ENCODE measurements at places on chromosomes 4 and X. TPM values are rescaled to one million over a fixed set of nuclear protein-coding genes. Genes with fewer than 3 reads are reported as not detected.

Gene HHIP
- 0.34 TPM for total RNA-seq

Gene TMPRSS11D
- total RNA-seq, result 0.72 TPM

Gene HPGDS
- total RNA-seq, result 2.3 TPM

Gene NLGN4X
- 1.5 TPM for total RNA-seq

Gene KCTD8
- 0.34 TPM for total RNA-seq

Gene PRRG3
- 0.97 TPM for total RNA-seq

Gene PNCK
- total RNA-seq, result 1.5 TPM

Gene IL9R
- 0.38 TPM for total RNA-seq

Gene ANXA3
- total RNA-seq, result 20.4 TPM

Gene MAGIX
- total RNA-seq, result 10.0 TPM

Gene FGFBP2
- total RNA-seq, result 3.9 TPM

Gene MEPE
- total RNA-seq, result not detected

Gene BMPR1B
- total RNA-seq, result 0.48 TPM

Gene RAB40AL
- total RNA-seq, result 0.64 TPM

Gene ATP1B4
- not detected for total RNA-seq

Gene MAGEA4
- not detected for total RNA-seq

Gene XPNPEP2
- 6.1 TPM for total RNA-seq

Gene PNMA5
- not detected for total RNA-seq

Gene JCHAIN
- not detected for total RNA-seq

Gene DHRSX
- 19.5 TPM for total RNA-seq

Gene TMEM47
- 7.8 TPM for total RNA-seq

Gene RAI2
- 4.4 TPM for total RNA-seq
